ENCODE measurements at places on chromosomes 16 and 17. TPM values are rescaled to one million over a fixed set of nuclear protein-coding genes. Genes with fewer than 3 reads are reported as not detected.

- no peak for DNase-seq
- H3K4me3 ChIP-seq = no peak overlapping the region
- no peaks in the 10 kb centered on the region for H3K36me3 ChIP-seq
- no peaks in the 10 kb centered on the region for H3K4me1 ChIP-seq
- no peak overlapping the region for H3K27ac ChIP-seq
These were observed 29.5 kb upstream of the MED9 start for GRCh38 chr17:17447264-17447663.

GRCh38 chr16:83830091-83830768, 22.5 kb downstream of the HSBP1 start:
- H3K4me1 ChIP-seq = no peaks in the 10 kb centered on the region
- no peaks in the 10 kb centered on the region for H3K27me3 ChIP-seq
- DNase-seq = no peak
- no peak overlapping the region for H3K27ac ChIP-seq
- H3K4me3 ChIP-seq = no peak overlapping the region

GRCh38 chr16:2019518-2019920, at the start of gene NPW:
NPW (plus strand) TSS chr16:2019785.
- H3K4me1 ChIP-seq = peaks cover 3% of the 10 kb centered on the region
- no peak for DNase-seq
- H3K27ac ChIP-seq = no peak within 1 kb of the TSS
- H3K36me3 ChIP-seq = no peaks in the 10 kb centered on the region
- peaks cover 6% of the 10 kb centered on the region for H3K27me3 ChIP-seq

DNA sequence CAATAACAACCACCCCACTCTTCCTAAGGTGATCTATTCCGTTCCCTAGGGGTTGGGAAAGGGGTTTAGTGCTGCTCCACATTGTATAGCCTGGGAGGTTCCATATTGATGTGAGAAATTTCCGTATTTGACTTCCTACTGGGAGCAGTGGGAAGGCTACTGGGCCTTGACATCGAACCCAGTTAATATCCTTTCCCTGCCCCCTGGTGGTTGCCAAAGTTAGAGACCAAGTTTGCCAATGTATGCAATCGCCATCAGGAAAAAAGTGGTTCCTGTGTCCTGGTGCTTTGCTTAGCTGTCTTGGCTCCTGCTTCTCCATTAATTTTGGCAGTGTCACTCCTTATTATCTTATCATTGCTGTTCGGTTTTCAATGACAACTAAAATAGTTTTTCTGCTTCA, 914.9 kb downstream of the KCNJ2 start:
- H3K4me3 ChIP-seq = no peak overlapping the region
- no peak for DNase-seq
- no peak overlapping the region for H3K27ac ChIP-seq
- no peaks in the 10 kb centered on the region for H3K4me1 ChIP-seq
- H3K27me3 ChIP-seq = no peaks in the 10 kb centered on the region

The HSBP1 gene
- 15.0 TPM for total RNA-seq
